Stimulated activated CD8-positive, alpha-beta memory T cell treated with anti-CD3 and anti-CD28 coated beads, Interleukin-15, amount 100 ng/mL, for 4 hours (primary cell): ENCODE measurements at places on chromosomes 5 and 9.

DNA sequence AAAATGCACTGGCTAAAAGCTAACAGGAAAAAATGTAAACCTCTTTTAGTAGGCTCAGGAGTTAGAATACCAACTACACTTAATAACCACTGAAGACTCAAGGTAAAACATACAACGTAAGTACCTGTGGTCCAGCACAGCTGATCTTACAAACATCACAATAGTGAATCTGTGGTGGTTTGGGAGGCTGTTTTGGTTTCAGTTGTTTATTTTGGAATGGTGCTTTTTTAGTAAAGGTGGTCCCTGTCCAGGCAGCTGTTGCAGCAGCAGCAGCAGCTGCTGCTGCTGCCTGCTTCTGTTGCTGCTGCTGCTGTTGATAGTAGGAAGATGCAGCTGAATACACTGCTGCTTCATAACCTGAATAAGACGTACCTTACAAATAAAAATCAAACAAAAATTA is 37.9 kb downstream of the ZFR start:
- no peak for DNase-seq

- DNase-seq = no peak
These were observed 196.2 kb downstream of the FRMD3 start for GRCh38 chr9:83342006-83342405.

DNA sequence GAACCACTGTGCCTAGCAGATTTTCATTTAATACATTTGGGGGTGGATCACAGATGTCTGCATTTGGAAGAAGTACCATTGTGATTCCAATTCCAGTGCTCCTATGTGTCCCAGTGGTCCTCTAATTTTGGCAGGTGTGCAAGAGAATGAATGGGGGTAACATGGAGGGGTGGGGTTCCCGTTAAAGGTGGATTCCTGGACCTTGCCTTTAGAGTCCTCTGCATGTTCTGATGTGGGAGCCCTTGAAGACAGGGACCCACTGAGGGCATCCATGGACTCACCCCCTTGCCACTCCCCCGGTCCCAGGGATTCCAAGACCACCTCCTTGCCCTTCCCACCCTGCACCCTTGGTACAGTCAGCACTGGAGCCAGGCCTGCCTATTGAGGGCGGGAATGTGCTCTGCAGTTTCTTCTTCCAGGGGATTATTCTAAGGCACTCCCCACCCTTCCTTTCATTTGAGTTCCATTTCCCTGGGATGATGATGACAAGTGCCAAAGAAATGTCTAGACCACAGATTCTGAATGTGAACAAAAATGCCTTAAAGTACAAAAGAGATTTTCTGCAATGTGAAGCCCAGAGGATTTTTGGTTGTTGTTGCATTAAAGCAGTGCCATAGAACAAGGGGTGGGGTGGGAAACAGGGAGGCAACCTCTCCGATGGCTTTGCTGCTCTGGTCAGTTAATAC is 119.4 kb upstream of the PTCH1 start:
- DNase-seq = no peak

DNA sequence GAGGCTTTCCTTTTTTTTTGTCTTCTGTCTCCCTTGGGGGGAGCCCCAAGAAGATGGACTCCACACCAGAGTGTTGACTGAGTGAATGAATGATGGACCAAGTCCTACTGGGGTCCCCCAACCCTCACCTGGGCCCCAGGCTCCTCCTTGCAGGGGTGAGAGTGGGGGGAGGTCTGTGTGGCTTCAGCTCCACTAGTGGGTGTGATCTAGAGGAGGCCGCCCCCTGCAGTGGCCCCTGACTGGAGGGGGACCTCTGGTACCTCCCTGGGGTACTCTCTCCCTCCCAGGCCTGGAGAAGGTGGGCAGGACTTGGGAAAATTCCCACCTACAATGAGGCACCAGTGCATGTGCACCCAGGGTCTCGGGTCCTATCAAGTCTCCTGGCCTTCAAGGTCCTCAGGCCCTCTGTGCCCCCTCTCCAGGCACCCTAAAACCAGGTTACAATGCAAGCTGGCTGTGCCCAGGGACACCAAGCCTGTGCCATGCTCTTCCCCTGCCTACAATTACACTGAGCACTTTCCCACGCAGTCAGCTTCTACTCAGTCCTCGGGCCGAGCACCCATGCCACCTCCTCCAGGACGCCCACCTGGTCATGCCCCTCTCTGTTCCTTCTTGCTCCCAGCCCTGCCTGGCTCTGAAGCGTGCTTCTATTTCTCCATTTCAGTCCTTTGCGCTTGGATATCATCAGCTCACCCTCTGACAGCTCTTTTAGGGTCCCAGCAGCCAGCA is 117.2 kb upstream of the PHYKPL start:
- no peak for DNase-seq

DNA sequence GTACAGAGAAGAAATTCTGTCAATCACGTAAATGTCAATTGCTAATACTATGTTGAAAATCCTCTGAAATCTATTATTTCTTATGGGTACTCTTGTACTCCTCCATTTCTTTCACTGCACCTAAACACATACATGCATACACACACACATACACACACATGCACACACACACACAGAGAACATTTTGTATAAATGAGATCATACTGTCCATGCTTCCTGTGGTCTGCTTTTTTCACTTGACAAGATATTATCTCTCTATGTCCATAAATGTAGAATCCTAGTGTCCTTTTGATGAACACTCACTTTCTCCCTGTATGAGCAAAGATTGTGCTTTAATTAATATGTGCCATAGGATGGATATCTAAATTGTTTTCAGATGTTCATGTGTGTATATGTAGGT is 32.7 kb upstream of the TLR4 start:
- DNase-seq = no peak

GRCh38 chr5:77563475-77563874 is 71.4 kb upstream of the WDR41 start:
- DNase-seq = no peak

- DNase-seq = no peak
These were observed 2.8 kb downstream of the ZNF608 start for GRCh38 chr5:124743602-124744169.

DNA sequence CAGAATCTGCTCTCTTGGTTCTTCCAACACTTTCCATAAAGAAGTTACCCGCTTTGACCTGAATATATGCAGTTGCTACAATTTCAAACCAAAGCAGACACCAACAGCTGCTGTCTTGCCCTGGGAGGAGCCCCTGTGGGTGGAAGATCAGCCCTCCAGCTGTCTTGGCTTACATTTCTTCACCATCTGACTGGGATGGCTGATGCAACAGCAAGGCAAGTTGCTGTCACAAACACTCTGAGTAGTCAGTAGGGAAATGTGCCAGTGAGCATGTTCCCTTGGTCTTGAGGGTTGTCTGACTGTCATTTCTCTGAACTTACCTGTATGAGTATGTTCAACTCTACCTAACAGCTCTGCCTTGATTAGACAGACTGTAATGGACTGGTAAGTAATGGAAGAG is 152.9 kb downstream of the SGCD start:
- no peak for DNase-seq

- no peak for DNase-seq
These were observed 825.0 kb downstream of the TLR4 start for GRCh38 chr9:118529210-118529609.

GRCh38 chr5:125685771-125686170 is 737.4 kb upstream of the GRAMD2B start:
- DNase-seq = no peak

- DNase-seq = no peak
These were observed 3.3 kb downstream of the FBN2 start for GRCh38 chr5:128534726-128535125.

DNA sequence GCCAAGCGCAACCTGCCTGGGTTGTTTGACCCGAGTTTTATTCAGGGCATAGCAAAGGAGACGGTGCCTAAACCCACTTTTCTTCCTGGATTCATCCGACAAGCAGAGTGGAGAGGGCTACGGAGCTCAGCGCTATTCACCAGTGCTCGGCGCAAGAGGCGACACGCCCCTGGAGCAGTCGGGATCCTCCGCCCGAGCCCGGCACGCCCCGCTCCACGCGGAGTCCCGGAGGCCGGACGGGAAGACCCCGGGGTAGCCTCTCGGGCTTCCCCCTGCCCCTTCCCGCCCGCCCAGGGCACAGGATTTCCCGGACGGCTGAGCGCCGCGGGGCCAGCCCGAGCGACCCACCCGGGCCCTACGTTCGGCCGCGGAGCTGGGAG is 427 bp downstream of the SERINC5 start:
- no peak for DNase-seq

GRCh38 chr9:129697656-129698253 is 32.3 kb downstream of the PRRX2 start:
- peak; percentile 24 for DNase-seq

DNA sequence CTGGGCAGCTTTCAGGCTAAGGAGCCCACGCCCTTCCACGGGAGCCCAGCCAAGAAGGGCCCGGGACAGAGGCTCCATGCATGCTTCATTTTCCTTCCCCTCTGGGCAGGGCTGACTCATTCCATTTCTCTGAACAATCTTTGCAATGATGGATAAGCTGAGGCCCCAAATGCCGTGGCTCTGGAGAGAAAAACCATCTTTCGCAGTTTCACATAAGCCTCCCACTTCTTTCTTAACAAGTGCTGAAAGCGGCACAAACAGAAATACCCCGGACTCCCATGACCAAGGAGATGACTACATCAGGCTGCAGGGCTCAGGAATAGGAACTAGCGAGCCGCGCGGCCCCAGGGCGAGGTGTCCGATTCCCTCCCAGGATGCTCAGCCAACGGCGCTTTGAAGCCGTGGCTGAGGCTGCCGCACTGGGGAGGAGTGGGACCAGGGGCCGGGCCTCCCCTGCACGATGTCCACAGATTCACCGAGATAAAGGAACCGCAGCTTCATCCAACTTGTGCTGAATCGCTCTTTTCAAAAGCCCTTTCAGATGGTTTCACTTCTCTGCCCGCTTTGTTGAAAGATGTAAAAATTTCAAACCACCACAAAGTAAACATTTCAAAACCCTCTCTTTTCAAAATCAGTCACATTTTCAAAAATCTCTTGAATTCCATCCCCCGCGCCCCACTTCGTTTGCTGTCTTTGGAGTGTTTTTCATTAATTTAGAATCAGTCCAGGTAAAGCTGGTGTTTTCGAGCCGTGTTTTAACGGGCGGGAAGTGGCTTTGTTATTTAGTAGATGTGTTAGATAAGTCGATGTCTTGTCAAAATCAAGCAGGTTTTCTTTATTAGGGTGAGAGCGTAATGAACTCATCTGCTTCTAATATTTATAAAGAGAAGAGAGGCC is 96.5 kb upstream of the LMX1B start:
- DNase-seq = no peak

GRCh38 chr5:135395451-135395850 is 3.6 kb downstream of the MACROH2A1 start:
- no peak for DNase-seq

GRCh38 chr5:38768412-38769211 is 77.2 kb upstream of the OSMR start:
- no peak for DNase-seq

GRCh38 chr5:67530609-67531255 is 334.1 kb upstream of the CD180 start:
- no peak for DNase-seq

GRCh38 chr5:5649641-5650040 is 227.2 kb downstream of the ICE1 start:
- no peak for DNase-seq

DNA sequence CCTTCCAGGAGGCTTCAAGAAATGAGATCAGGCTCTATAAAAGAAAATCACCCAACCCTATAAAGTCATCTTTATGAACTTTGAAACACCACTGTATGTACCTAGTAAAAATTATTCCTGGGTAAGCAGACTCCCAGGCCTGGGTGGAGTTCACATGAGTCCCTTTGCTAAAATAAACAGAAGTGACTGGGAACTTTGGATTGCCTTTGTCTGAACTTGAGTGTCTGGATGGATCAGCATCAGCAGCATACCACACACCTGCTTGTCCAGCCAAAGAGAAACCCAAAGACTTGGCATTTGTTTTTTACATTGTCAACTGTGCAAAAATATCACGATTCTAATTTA is 79.6 kb upstream of the CDKN2B start:
- no peak for DNase-seq

DNA sequence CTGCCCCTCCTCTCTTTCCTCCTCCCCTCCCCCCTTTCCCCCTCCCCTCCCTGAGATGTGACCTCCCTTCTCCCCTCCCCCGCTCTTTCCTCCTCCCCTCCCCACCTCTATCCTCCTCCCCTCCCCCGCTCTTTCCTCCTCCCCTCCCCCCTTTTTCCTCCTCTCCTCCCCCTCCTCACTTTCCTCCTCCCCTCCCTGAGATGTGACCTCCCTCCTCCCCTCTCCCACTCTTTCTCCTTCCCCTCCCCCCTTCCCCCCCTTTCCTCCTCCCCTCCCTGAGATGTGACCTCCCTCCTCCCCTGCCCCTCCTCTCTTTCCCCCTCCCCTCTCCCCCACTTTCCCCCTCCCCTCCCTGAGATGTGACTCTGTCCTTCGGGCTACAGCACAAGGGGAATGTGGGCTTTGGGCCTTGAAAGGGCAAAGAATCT is 169.8 kb downstream of the COL23A1 start:
- DNase-seq = no peak

- DNase-seq = no peak
These were observed 25.1 kb upstream of the LPCAT1 start for GRCh38 chr5:1548702-1549474.

DNA sequence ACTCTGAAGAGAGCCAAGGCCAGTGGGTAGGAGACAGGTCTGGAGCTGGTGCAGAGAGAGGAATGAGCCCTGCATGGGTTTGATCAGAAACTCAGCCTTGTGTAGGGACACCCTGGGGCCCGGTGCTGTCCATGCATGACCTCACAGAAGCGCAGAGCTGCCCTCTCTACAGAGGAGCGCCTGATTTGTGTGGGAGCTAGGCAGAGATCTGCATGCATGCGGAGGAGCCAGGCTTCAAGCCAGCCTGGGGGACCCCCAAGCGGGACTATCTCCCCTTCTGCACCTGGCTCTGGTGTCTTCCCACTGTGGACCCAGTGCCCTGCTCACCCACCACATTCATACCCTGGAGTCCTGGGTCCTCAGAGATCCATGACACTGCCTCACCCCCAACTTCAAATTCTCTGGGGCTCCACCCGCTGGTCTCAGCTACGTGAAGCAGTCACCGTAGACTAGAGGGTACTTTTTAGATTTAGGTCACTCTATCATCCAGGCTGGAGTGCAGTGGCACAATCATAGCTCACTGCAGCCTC is 2.6 kb upstream of the LCN2 start:
- DNase-seq = no peak

DNA sequence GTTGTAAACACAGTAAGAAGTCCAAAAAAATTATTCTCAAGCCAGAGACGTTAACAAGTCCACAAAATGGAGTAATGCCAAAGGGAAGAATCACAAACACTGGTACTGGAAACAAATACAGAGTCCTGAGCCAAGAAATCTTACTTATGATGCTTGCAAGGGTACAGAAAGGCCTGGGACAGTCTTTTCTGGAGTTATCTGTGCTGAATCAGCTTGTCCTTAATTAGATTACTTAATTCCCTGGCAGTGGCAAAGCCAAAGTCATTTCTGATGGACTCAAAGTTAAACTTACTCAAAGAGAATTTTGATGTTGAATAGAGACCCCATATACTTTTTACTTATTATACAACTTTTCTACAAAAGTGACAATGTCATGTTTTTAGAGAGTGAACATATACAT is 610.5 kb upstream of the ITGA1 start:
- DNase-seq = no peak

- no peak for DNase-seq
These were observed 418.1 kb upstream of the KLF4 start for GRCh38 chr9:107907715-107908114.
